ENCODE measurements at places on chromosomes 5 and 9. TPM values are rescaled to one million over a fixed set of nuclear protein-coding genes. Genes with fewer than 3 reads are reported as not detected.

Gene ANKRD34B
- 0.26 TPM for polyA plus RNA-seq

Gene CDH9
- not detected for polyA plus RNA-seq

Gene PCDHA4
- 0.21 TPM for polyA plus RNA-seq

Gene PARP8
- polyA plus RNA-seq: 10.0 TPM

Gene PCDHB7
- 1.9 TPM for polyA plus RNA-seq

Gene CAST
- polyA plus RNA-seq: 164 TPM

Gene CCDC192
- 0.50 TPM for polyA plus RNA-seq

Gene HSD17B4
- polyA plus RNA-seq: 93.1 TPM

Gene ANGPTL2
- polyA plus RNA-seq: 96.6 TPM

Gene FRMD3
- 31.2 TPM for polyA plus RNA-seq

DNA sequence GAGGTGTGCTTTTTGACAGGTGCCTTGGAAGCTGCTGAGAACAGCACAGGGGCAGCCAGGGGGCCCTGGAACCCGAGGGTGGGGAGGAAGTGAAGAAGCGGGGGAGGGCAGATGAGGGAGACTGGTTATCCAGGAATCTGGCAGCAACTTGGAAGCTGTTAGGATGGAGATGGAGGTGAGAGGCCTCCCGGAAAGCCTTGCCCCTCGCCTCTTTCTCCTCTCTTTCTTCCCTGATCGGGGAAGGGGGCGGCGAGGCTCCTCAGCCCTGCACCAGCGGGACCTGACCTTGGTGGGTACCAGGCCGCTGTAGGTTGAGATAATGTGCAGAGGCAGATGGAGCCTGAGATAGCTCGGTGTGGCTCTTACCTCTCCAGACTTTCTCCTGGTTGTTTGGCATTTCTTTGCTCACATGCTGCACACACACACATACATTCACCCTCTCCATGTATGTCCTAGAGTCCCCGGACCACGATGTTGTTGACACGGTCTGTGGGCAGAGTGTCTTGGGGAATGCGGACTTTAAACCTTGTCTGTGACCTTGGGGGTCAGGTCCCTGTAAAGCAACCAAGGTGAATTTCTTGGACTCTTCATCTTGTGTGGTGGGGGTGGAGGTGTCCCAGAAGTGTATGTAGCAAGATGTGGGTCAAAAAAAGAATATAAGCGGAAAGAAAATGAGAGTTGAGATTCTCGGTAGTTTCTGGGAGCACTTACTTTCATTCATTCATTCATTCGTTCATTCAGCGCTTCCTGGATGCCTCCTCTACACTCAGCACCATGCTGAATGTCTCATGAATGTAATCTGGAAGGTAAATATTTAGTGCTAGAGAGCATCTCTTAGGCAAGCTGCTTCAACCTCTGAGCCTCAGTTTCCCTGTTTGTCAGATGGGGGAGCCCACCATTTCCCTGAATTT is 1.6 kb downstream of the WWC1 start:
- DNase-seq: no peak

GRCh38 chr9:4739587-4740387 is 1.2 kb downstream of the AK3 start:
- no peak for DNase-seq

DNA sequence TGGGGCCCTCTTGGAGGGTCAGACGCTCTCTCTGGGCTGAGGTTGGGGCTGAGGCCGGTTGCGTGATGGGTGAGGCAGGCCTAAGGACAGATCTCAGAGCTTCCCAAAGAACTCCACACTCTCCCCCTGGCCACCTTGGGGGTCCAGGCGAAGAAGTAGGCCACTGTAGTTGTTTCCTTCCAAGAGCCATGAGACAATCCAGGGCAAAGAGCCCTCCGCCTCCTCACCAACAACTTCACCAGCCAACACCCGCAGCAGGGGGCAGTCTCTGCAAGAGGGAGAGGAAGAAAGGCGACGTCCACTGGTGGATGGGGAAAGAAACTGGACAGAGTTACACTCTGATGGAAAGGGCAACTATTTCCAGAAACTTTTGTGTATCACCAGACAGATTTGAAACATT is 10.7 kb downstream of the SLC35A4 start:
- no peak for DNase-seq

- DNase-seq: no peak
Measured at GRCh38 chr5:125196481-125197111, 450.2 kb upstream of the ZNF608 start.

DNA sequence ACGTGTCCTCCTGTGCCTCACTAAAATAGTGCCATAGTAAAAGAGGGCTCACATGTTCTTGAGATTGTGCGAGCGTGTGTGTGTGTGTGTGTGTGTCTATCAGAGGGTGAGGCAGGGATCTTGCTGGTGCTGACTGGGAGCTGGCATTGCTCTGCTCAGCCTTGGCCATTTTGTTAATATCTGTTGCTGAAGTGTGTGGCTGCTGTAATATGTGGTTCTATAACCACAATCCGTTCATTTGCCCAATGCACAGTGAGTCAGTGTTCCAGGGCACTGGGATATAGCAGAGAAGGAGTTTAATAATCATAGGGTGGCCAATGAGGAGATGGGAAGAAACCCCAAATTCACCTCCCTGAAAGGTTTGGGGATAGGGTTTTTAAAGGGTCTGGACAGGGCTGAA is 61.3 kb downstream of the RASGRF2 start:
- DNase-seq: no peak

DNA sequence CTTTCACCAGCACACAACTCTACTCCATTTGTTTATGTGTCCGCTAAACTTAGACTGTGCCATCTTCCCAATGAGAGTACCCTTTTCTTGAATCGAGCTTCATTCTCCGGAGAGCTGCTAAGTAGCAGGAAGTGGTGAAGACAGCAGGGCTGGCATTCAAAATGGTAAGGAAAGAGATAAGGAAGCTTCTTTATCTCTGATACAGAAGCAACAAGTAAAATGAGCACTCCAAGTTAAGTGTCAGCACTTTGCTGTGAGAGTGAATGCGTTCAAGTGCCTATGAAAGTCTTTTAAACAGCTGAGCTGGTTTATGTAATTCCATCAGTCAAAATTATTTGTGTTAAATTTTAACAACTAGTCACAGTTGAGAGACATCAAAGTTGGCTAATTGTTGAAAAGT is 386.8 kb upstream of the PTPRD start:
- no peak for DNase-seq

DNA sequence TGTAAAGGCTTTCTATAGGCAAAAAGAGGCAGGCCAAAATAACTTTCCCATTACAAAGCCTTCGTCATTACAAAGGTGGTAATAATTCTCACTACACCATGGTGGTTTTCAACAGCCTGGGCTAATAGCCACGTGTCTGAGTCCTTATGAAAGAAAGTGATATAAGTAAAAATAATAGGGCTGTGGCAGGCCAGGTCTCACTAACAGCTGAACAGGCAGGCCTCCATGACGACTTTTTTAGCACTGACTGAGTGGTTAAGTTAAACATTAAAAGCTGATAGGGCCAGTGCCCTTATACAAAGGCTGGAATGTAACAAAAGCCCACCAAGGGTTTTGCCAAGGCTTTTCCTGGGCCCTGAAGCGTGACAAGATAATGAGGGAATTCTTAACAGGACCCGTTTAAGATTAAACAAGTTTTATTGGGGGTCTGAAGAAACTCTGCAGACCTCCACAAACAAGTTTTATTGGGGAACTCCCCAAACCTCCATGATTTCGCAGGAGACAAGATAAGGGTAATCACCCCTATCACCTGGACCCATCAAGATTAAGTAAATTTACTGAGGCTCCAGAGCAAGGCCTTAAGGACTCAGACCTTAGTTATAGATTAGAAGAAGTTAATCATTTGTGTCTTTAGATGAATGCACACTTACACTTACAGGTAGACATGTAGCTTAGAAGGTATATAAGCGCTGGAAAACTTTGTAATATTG is 412.9 kb downstream of the CHSY3 start:
- DNase-seq: no peak

GRCh38 chr5:55699041-55699688 is 13.0 kb downstream of the SLC38A9 start:
- DNase-seq: no peak

DNA sequence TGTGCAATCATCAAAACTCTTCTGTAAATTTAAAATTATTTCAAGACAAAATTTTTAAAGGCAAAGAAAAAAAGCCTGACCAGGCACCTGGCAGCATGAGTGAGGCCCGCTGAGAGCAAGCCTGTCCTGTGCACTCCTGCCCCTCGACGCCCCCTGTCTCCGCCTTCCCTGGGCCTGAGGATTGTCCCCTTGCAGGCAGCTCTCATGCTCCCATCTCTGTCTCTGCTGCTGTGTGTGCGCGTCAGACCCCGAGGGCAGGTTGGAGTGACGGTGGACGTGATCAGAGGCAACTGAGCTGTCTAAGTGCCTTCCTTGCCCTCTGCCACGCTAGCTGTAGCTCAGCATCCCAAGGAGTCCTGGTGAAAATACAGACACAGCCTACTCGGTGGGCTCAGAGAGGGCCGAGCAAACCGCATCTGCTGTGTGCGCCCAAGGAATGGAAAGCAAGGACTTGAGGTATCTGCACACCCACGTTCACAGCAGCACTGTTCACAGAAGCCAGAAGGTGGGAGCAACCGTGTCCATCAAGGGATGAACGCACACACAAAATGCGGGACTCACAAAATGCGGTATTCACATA is 65.5 kb downstream of the SECISBP2 start:
- no peak for DNase-seq

- DNase-seq: peak; percentile 85
Measured at GRCh38 chr5:91288118-91288916, 94.8 kb downstream of the ARRDC3 start.

GRCh38 chr9:136629001-136629878 is 33.5 kb upstream of the EGFL7 start:
- DNase-seq: no peak

- DNase-seq: no peak
Measured at GRCh38 chr5:141814064-141814964, 63.9 kb downstream of the PCDH1 start.

DNA sequence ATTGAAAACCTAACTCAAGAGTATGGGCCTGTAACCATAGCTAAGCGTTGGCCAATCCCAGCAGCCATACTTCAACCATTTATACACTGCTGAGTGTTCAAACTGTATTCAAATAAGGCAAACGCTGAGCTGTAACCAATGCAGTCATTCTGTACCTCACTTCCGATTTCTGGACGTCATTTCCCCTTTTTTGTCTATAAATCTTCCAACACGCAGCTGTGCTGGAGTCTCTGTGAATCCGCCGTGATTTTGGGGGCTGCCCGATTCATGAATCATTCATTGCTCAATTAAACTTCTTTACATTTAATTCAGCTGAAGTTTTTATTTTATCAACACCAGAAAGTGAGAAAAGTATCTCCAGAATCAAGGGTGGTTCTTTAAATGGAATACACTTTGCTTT is 31.7 kb downstream of the MTX3 start:
- no peak for DNase-seq

GRCh38 chr9:114953959-114954358 is 23.6 kb upstream of the TNFSF8 start:
- DNase-seq: no peak

DNA sequence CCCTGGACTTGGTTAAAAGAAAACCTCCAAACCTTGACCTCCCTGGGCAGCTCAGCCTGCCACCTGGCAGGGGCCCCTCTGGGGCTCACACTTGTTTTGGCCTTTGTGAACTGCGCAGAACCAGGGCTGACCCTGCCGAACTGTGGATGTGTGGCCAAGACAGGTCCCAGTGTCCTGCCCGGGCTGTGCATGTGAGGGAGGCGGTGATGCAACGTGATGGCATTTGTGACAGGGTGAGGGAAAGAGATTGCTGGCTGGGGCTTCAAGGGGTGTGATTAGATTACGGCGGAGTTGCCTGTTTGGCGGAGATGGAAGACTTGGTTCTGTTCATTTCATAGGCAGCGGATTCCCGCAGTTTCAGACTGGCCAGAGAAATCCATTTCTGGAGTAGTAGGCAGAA is 30.4 kb upstream of the NKX2-5 start:
- DNase-seq: no peak

- no peak for DNase-seq
Measured at GRCh38 chr5:150123542-150123941, 32.1 kb downstream of the PDGFRB start.

DNA sequence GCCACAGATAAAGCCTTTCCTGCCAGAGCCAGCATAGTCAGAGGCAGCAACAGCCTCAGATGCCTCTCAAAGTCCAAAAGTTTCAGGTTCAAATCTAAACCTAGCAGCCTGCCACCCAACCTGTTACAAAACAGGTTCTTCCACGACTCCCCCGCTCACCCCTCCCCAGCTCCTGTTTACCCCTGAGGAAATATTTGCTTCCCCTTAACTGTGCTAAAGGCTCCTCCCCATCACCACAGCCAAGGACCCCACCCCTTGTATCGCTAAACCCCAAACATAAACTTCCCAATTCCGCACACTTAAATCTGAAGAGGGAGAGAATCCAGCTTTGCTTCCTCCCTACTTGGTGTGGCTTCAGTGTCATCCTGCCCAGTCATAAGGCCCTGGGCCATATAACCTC is 15.4 kb upstream of the VDAC1 start:
- no peak for DNase-seq

DNA sequence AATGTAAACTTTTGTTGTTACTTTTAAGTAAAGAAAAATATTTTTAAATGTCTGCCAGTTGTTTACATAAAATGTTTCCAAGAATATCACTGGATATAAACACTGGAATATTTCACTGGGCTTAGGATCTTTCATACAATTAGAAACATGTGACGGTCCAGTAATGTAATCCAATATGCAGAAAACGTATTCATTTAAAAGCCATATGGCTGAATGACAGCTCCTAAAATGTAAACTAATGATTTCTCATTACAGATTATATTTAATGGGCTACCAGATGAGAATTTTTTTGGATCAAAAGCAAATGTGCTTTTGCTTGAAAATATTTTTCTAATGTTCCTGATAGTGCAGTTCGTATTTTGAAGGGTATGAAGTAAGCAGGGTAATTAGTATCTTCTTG is 124.3 kb downstream of the TTC39B start:
- peak; percentile 14 for DNase-seq

DNA sequence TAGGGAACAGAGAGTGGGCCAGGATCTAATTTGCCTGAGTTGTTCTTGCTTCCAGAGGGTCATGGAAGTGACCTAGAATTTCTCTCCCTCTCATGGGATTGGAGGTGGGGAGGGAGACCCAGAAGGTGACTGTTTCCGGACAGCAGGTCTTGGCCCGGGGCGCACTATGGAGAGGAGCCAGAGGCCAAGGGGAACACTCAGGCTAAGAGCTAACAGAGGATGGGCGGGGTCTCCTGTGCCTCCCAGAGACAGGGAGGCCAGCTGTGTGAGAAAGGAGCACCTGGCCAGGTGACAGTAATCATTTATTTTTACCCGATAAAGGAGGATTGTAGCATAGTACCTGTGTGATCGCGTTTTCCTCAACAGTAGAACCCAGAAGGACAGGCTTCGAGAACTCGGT is 50.9 kb upstream of the ANKH start:
- DNase-seq: no peak

GRCh38 chr9:132591751-132592314 is 9.4 kb downstream of the BARHL1 start:
- no peak for DNase-seq

- peak; percentile 83 for DNase-seq
Measured at GRCh38 chr9:107274953-107275422, 8.1 kb upstream of the RAD23B start.

DNA sequence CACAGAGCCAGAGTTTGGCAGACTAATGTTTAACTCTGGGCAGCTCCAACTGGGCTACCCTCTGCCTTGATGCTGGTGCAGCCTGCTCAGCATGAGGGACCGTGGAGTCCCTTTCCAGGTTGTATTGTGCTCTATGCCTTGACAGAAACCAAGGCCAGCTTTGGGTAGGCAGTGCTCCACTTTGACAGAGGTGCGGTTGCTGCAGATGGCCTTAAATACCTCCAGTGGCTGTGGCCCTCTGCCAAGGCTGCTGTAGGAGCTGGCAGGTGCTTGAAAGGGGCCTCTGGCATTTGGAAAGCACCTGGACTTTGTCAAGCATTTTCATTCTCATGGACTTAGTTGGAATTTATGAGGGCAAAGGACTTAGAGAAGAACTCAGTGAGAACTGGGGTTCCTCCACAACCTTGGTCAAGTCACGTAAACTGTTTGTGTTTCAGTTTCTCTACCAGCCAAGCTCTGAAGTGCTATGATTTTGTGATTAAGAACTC is 249.7 kb upstream of the ZNF462 start:
- no peak for DNase-seq
